ENCODE measurements at places on chromosomes 2 and 18. TPM values are rescaled to one million over a fixed set of nuclear protein-coding genes. Genes with fewer than 3 reads are reported as not detected.

Gene TXNDC2
- not detected for total RNA-seq

- no peak for DNase-seq
These were observed 262.4 kb upstream of the SLC14A2 start for GRCh38 chr18:45352874-45353273.

- DNase-seq: no peak
These were observed 22.4 kb upstream of the SLC8A1 start for GRCh38 chr2:40474306-40474705.

DNA sequence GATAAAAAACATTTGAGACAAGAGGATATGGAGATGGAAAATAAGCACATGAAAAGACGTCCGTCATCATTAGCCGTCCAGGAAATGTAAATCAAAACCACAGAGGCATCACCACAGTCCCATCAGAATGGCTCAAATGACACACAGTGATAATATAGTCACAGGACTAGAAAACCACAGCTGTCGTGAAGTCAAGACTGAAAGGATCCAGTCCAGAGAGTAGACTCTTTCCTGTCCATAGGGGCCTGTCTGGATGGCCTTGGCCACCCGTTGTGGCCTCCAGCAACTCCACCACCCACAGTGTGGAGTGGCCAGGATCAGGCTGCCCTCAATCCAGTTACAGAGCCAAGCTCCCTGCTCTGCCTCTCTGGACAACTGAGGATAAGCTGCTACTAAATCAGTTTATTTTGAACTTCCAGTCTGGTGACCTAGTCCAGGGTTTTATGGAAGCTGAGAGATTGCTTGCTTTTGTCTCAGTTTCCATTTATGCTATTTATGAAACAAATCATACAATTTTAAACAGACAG lies 60.4 kb downstream of the RHOB start:
- DNase-seq: no peak

GRCh38 chr18:63579616-63580015 lies 7.5 kb upstream of the SERPINB13 start:
- no peak for DNase-seq

Gene IL1F10
- not detected for total RNA-seq

DNA sequence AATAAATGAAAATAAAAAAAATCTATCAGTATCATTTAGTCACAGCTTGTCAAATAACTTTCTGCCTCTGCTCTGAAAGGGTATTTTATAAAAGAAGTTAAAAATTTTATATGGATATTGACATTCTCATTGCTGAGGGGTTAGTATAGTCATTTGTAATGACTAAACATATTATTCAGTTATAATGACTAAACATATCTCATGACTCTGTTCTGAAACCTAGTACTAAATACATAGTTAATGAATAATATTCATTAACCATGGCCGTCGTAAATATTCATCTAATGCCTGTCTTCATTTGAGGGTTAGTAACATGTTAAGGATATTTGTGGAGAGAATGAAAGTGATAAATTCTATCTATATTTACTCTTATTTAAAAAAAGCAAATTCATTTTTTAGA lies 69.1 kb upstream of the MAP4K3 start:
- DNase-seq: no peak

Gene NFE2L2
- total RNA-seq: 93.6 TPM

Data from naive thymus-derived CD8-positive, alpha-beta T cell (primary cell).